Cardiac septum (tissue), 1 donor: ENCODE measurements at places on chromosomes 2 and 18.

DNA sequence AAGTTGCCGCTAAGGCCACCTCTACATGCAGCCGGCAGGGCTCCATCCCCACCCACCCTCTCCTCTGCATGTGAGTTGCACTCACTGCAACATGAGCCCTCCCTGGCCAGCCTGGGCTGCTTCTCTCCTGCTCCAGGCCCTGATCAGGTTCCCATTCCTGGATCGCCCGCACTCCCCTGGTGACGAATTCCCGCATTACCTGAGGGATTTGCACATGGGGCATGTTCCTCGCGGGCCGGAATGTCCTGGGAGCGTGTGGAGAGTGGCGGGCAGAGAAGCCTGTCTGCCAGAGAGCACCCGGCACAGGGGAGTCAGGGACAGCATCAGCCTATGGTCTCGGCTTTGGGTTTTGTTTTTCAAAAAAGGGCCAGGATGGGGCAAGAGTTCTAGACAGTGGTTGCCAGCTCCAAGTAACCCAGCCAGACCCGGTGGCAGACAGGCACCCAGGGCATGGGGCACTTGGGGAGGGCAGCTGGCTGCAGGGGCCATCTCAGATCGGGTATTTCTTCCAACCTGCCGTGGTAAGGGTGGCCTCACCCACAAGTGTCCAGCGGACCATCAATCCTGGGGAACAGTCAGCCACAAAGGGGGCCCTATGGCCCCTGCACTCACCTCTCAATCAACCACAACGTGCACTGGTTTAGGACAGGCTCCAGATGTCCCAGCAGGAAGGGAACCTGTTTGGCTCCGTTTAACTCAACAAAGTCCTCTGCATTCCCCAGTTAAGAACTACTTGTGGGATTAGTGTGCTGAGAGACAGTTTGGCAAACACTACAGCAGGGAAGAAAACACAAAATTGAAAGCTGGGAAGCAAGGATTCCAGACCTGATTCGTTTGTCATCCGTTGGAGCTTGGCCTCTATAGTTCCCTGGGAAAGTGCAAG, 187.7 kb downstream of the SMAD7 start:
- no peak for DNase-seq

- no peak for DNase-seq
Observed at GRCh38 chr18:27728659-27729058, 448.3 kb downstream of the CDH2 start.

GRCh38 chr18:73110307-73110706, 242.5 kb upstream of the NETO1 start:
- no peak for DNase-seq

DNA sequence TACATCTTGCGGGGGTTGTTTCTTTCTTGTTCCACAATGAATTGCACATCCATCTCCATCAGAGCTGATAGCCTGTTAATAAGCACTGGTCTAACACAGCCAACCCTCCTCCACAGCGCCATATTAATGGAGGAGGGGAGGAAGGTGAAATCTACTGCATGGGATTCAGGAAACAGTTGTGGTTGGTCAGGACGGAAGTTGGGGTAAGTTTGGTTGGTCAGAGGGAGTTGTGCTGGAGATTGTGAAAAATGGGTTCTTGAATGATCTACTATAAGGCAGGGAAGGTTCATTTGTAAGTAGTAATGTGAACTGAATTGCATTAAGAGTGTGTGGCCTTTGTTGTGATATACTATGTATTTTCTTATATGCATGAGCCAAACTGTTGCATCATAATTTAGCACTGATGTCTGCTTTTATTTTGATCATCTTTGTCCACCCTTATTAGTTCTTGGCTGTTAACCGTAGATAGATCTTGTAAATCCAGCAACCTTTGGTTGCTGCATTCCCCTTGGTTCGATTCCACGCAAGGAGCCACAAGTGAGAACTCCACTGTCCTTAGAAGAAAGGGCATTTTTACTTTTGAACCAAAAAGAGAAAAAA, 150.6 kb upstream of the MAPRE2 start:
- DNase-seq = no peak

DNA sequence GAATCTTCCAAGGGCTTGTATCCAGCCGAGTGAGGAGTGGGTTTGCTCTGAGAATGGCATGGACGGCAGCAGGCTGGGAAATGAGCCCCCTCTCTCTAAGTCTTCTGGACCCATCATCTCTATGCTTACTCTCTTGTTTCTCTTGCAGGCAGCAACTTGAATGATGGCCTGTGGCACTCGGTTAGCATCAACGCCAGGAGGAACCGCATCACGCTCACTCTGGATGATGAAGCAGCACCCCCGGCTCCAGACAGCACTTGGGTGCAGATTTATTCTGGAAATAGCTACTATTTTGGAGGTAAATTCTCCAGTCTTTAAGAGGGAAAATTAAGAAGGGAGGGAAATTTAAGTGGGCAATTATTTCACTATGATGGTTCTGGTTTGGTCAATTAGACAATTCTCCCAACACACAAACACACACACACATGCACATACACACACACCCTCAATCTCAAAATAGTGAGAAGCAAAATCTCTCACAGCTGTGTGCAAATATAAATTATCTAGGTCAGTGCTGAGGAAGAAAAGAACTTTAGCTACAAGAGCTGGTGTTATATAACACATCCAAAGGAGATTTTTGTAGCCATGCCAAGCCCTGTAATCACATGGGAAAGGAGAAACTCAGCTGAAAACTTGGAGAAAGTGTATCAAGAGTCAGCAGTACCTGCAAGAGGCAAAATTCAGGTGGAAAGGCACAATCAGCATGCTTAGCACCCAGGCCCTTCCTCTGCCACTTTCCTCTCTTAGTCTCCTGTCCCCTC, 499.2 kb downstream of the CNTNAP5 start:
- DNase-seq = no peak

DNA sequence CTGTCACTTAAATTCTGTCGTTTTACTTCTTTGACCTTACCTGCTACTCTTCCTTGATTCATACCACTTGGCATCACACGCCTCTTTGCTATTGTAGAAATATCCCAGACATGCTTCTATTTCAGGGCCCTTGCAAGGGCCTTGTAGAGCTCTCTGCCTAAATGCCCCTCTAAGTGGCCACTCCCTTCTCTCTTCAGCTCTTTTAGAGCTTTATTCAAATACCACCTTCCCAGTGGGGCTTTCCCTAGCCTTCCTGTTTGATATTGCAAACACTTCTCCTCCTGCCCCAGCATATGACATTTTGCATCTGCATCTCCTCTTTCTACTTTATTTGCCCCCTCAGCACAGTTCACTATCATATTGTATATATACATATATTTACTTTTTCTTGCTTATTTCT, 54.0 kb downstream of the PELI1 start:
- no peak for DNase-seq

GRCh38 chr2:160932960-160933359, 227.3 kb upstream of the TANK start:
- no peak for DNase-seq

DNA sequence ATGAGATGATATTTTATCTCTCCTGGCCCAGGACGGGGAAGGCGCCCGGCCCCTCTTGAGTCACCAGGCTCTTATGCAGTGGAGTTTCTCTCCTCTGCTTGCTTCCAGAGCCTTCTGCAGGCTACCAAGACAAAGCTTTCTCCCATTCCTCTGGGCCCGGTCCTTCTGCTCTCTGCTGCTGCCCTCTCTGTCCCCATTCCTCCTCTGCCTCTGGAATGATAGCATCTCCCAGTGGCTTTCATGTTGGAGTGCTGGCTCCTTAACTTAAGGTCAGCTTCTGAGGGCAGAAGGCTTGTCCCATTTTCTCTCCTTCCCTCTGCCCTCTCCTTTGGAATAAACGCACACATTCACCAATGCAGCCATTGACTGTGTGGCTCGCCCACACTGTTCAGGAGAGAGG, 86.2 kb downstream of the SDC1 start:
- DNase-seq = no peak

DNA sequence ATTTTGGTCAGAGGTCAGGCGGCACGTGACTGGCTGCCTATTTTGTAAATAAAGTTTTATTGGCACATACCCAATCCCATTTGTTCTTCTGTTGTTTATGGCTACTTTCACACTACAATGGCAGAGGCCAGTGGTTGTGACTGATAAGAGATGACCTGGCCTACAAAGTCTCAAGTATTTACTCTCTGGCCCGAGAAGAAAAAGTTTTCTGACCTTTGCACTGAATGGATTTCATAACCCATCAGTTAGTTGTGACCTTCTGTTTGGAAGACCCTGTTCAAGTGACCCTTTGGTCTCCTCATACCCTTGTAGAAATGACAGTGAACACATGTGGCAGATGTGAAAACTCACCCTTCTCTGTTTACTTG, 121.4 kb upstream of the MGAT5 start:
- DNase-seq = no peak

DNA sequence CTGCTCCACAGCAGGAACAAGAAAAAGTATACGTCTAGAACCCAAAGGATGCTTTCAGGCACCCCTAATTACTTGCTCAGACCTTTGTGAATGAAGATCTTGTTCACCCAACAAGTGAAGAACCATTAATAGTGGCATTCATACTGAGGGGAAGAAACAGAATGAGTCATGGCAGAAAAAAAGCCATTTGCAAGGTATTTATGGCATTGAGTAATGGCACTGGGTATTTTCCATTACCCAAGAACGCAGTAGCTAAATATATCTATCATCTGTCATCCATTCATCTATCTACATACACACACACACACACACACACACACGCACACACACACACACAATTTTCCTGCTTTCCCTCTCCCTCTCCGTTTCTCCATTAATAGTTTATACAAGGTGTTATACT, 56.4 kb upstream of the XIRP2 start:
- DNase-seq = no peak

DNA sequence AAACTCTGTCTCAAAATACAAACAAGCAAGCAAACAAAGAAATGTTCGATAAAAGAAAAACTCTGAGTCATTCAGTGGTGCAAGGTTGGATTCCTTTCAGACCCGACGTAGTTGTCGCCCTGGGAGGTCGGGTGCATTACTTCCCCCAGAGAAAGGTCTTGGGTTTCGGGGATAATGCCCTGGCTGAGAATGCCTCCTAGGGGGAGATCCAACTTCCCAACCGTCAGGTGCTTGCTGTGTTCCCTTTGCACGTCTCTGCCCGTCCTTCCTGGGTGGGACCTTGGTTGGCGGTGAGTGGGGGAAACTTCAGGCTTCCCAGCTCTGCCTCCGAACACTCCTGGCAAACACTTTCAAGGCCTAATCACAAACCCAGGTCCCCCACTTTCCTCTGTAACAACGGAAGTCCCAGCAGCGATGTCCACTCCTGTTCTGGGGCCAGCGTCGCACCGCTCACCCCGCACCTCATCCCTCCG, 609 bp downstream of the TPGS2 start:
- DNase-seq = no peak

- no peak for DNase-seq
Observed at GRCh38 chr18:58511897-58512581, 116.9 kb downstream of the ALPK2 start.

DNA sequence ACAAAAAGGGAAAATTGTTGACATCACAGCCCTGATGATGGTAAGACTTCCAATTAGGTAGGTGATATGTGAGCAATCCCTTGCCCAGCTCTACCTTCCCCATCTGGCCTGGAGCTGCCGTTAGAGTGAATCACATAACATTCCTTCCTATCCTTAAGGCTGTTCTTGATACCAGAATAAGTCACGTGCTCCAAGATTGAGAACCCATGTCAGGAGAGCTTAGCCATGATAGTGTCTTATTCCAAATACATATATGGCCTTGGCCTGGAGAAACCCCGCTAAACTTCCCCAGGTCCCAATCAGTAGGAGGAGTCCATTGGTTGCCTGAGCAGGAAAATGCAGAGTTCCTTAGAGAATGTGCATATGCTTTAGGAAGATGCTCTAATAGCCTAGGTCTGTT, 70.0 kb upstream of the ACVR2A start:
- DNase-seq = no peak

- no peak for DNase-seq
Observed at GRCh38 chr2:209986415-209986814, 16.0 kb upstream of the RPE start.

GRCh38 chr18:61608316-61608715, 275.1 kb downstream of the CDH20 start:
- DNase-seq = no peak

- DNase-seq = no peak
Observed at GRCh38 chr2:128970332-128971116, 651.9 kb upstream of the HS6ST1 start.

DNA sequence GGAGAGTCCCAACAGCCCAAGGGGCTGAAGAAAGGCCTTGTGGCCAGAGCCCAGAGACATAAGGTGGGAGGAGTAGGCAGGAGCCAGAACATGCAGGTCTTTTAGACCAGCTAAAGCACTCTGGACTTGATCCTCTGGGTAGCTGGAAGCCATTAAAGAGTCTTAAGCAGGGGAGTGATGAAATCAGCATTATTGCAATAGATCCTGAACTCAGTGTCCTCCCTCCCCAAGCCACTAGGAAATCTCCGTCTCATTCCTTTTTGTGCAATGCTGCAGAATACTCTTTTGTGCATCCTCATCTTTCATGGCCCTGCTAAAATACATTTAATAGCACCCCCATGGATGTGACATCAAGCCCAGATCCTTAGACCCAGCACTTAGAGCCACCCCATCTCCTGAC, 58.6 kb upstream of the ZCCHC2 start:
- DNase-seq = no peak

GRCh38 chr2:281381-281780, 6.5 kb downstream of the ALKAL2 start:
- no peak for DNase-seq

DNA sequence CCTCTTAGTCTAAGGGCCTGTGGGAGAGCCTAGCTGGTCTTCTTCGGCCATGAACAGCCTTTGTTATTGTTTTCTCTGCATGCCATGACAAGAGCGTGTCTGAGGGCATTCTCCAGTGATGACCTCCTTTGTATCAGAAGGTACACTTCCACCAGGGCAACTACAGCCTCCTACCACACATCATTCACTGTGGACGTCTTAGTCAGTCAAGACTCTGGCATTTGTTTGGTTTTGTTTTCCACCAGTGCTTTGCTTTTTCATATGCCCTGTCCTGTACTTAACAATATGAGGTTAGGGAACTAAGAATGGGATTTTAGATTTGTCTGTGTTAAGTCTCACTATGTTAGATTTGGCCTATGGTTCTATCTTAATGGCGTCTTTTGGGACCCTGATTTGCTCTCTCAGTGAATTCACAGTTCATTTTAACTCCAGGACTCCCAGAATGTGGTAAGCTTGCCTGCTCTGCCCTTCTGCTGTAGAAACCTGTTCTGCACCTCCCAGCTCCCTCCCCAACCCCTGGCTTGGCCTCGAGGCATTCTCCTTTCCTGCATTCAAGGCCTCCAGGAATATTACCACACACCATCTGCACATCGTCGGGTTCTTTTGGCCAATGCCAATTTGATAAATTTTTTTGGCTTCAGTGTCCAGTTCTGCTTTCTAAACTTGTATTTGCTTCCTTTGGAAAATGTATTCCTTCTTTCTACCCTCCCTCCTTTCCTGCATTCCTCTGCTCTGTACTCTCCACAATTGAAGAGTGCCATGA, 42.8 kb upstream of the IL1R1 start:
- DNase-seq = no peak

GRCh38 chr2:227134591-227134990, 29.4 kb downstream of the COL4A4 start:
- DNase-seq = no peak

GRCh38 chr2:127525691-127526131, 578 bp downstream of the IWS1 start:
- DNase-seq = no peak

GRCh38 chr2:188024811-188025210, 266.9 kb upstream of the GULP1 start:
- DNase-seq = no peak
